ENCODE measurements at places on chromosomes 7 and 10.

DNA sequence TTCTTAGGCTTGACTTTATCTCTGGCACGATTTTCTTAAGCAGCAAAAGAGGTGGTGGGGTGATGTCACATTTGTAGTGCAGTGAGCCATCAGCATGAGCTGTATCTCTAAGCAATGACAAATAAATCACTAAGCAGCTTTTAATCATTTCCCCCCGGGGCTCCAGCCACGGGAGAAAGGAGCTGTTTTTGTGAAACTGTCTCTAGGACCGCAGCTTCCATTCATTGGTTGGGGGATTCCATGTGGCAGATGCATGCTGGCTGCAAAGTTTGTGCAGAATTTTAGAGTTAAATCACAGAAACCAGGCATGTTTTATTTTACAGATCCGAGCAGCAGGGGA lies 464 bp downstream of the KIAA1217 start:
- DNase-seq, result no peak

- no peak for DNase-seq
Measured at GRCh38 chr7:134729895-134730294, 49.5 kb upstream of the CALD1 start.

GRCh38 chr7:10211016-10211415 lies 762.7 kb upstream of the PHF14 start:
- no peak for DNase-seq

DNA sequence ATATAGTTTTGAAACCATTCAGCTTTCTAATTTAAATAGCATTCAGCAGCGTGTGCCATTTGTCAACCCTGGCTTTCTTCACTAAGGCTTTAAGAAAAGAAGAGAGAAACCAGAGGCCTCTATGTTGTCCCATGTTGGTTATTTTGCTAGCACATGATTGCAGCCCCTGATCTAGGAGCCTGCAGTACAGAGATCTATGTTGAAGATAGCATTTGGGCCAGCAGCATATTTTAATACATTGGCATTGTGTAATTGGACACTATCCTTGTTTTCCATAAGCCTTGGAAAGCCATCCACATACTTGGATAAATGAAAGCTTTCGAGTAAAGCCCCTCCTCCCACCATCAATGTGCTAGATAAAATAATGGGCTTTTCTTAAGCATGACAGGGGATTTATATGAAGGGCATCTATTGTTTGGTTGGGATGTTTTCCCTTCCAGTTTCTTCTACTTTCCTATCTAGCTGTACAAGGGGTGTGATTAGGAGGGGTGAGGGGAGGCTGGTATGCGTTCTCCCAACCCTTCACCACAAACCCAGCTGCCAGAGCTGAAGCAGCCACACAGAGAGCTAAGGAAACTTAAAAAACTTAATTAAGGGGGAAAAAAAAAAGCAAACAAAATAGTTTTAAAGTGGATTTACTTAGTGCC lies 23.1 kb upstream of the SDHAF3 start:
- peak; percentile 66 for DNase-seq

DNA sequence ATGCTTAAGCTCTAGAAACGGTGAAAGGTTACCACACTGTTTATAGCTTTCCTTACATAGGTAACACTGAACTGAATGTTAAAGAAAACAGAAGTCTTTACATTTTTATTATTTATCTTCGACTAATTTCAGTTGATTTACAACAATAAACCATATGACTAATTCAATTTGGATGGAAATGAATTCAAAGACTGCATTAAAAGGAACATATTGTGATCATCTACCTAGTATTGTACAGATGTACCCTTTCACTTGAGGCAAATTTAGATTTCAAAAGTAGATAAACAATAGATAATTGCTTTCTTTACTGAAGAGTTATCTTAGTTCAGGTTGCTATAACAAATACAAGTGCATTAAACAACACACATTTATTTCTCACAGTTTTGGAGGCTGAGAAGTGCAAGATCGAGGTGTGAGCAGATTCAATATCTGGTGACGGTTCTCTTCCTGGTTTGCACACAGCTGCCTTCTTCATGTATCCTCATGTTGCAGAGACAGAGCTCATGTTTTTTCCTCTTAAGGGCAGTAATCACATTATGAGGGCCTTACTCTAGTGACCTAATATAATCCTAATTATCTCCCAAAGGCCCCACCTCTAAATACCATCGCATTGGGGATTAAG lies 15.0 kb upstream of the ARMC3 start:
- DNase-seq, result no peak
